Nucleus accumbens (tissue), 56 donors: ENCODE measurements at places on chromosomes 2 and 18.
A peak's percentile ranks its signal among the peaks of the same experiment; 100 is the strongest.

DNA sequence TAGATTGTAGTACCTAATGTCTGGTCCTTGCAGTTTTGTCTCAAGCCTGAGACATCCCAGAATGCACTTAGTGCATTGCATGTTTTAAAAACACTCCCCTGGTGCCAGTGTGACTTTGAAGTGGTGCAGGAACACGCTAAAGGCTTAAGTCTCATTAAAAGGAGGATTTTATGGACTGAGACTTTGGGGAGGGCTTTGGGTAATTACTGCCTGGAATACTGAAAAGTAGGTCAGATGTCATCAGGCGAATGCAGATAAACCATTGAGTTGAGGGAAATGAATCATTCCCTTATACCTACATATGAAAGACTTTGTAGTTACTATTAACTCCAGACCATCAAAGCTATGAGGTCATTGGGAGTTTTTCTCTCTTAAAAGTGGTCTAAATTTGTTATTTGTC lies 3.0 kb upstream of the OSBPL1A start:
- DNase-seq: no peak

- DNase-seq: no peak
Measured at GRCh38 chr2:219416938-219417337, 1.2 kb upstream of the DES start.

DNA sequence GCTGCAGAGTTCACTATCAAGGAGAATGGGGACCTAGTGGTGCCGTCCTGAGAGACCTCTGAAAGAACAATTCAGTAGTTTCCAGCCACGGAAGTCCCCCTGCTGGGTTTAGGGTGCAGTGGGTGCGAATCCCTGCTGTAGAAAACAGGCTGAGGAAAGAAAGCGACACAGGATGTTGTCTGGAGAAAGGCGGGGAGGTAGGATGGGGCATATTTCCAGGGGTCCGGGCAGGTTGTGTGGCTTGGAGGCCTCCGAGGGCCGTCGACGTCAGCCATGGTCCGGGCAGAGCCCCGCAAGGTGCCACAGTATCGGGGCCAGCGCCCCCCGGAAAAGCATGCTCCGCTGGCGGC lies 807 bp upstream of the CREB1 start:
- DNase-seq: no peak

DNA sequence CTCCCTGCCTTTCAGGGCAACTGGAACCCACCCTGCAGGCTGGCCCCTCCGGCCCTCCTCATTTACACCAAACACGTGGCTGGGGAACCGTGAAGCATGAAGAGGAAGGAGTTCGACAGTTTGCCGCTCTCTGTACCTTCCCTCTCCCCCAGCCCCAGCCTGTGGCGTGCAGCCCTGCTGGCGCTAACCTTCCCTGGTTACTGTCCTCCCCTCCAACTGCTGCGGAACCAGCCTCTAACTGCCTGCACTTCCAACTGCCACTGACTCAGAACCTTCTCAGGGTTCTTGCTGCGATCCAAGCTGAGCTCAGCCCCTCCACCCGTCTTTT lies 19.2 kb upstream of the GNAL start:
- DNase-seq: no peak

- DNase-seq: no peak
Measured at GRCh38 chr2:231223458-231223976, 25.1 kb downstream of the ARMC9 start.

- DNase-seq: no peak
Measured at GRCh38 chr2:240640939-240641338, 15.7 kb downstream of the GPR35 start.

DNA sequence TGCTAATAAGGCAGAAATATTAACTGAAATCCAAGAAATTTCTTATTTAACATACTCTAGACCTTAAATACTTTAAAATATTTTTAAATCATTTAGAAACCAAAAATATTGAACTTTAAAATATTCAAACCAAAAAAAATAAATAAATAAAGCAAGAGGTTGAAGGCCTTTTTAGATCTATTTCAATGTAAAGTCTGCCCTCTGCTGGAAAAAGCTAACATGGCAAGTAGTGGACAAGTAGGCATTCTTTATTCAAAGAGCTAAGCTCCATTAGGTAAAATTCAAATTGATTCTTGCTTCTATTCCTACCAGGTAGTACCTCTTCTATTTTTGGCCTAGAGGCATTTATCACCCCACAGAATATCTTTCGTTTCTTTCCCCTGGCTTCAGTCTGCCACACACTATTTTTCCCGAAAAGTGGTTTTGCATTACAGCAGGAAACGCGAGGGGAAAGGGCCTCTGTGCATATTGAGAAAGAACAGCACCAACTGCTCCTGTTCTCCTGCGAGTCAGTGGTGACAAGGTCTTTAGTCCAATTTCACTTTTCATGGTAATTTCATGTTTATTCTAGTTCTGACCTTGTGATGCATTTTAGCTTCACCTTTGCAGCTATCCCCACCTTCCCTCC lies 20.4 kb downstream of the IFIH1 start:
- DNase-seq: peak; percentile 16

DNA sequence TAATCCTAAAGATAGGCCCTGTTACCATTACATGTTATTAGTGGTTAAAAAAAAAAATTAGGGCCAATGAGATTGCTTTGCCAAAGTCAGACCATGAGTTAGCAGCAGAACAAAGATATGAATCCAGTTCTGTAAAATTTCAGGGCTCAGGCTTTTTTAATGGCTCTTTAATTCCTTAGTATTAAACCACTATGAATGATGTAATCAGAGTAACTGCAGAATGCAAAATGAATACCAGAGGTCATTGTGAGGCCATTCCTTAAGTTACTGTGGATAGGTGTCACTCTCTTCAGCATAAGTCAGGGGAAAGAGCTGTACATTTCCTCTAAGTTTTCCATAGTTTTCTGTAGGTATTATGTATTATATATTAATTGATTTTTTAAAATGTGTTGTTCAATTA lies 42.2 kb upstream of the TBR1 start:
- DNase-seq: no peak

DNA sequence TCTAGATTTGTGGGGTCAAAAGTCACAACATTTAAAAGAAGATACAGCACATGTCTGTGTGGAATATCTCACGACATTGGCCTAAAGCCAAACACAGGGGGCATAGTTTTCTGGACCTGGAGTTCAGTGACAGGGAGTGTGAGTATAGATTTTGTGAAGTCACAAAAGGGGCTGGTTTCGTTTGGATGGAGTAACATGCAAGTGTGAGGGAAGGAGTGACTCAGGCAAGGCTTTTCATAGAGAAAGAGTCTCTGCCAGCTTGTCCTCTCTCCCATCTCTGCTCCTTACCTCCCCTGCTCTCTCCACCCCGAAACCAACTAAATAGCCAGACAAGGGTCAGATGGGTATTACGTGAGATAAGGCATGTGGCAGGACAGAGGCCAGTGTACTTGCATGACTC lies 3.7 kb upstream of the EPAS1 start:
- no peak for DNase-seq

DNA sequence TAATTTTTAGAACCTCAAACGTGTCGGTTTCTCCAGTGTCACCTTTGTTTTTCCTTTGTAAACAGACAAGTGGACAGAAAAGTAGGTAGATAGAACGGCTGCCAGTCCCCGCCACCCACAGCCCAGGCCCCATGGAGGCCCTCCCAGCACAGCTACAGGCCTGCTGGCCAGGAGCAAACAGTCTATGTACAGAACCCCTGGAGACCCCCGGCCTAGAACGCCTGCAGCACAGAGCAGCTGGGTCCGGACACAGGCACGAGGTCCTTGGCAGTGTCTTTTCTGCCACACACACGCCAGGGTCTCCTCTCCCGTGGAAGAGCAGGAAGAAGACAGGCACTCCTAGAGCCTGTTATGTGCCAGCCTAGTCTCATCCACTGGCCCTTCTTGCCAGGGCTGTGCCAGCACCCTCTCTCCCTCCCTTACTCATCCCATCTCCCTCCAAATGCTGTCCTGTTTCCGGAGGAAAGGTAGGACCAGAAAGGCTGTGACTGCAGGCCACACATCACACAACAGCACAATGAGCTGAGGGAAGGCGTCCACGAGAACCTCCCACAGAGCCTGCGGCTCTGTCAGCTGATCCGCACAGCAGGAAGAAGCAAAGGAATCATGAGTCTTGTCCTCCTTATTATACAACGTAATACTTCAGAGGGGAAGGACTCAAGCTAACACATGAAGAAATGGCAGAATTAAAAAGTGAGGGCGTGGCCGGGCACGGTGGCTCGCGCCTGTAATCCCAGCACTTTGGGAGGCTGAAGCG lies 7.7 kb downstream of the DTYMK start:
- no peak for DNase-seq

- DNase-seq: no peak
Measured at GRCh38 chr2:104043864-104044263, 810.1 kb upstream of the POU3F3 start.

DNA sequence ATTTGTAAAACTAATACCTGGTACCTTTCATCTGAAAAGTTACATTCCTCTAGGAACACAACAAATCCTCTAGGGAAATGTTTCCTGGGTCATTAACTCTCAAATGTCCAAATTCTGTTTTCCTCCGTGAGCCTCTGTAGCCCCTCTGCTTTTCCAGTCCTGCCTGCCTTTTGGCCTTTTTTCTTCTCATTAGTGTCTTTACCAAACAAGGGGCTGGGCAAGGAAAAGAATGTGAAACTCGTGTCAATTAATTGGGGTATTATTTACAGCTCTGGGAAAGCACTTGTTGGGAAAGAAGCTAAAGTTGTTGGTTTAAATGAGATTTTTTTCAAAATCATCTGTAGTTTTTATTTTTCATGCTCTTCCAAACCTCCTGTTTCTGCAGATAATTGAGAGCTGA lies 198.1 kb upstream of the NRP2 start:
- DNase-seq: no peak

- DNase-seq: no peak
Measured at GRCh38 chr2:79982445-79982844, 322.1 kb downstream of the LRRTM1 start.

DNA sequence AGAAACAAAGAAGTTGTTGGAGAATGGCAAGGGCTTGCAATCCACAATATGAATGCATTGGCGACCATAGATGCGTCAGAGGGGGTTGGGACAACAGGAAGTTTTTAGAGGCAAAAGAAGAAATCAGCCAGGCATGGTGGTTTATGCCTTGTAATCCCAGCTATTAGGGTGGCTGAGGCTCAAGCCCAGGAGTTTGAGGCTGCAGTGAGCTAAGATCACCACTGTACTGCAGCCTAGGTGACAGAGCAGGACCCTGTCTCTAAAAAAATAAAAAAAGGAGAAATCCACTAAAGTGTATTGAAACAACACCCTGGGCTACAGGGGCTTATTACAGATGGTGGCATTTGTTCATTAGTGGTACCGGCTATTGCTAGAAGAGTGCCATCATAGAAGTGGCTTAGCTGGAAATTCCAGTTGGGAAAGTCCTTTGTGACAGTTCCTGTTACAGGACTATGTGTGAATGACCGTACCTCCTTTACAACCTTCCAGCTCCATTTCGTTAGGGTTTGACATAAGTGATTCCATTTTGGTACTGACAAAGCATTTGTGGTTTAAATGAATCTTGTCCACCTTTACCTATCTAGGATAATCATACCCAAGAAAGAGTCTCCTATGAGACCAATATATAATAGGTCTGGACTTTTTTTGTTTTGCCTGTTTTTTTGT lies 10.7 kb upstream of the WDSUB1 start:
- no peak for DNase-seq

GRCh38 chr2:219597552-219598307 lies at the start of gene STK11IP:
Gene STK11IP (plus strand): TSS chr2:219597857. CDS start chr2:219598120, 263 bp downstream.
- DNase-seq: peak; percentile 86

DNA sequence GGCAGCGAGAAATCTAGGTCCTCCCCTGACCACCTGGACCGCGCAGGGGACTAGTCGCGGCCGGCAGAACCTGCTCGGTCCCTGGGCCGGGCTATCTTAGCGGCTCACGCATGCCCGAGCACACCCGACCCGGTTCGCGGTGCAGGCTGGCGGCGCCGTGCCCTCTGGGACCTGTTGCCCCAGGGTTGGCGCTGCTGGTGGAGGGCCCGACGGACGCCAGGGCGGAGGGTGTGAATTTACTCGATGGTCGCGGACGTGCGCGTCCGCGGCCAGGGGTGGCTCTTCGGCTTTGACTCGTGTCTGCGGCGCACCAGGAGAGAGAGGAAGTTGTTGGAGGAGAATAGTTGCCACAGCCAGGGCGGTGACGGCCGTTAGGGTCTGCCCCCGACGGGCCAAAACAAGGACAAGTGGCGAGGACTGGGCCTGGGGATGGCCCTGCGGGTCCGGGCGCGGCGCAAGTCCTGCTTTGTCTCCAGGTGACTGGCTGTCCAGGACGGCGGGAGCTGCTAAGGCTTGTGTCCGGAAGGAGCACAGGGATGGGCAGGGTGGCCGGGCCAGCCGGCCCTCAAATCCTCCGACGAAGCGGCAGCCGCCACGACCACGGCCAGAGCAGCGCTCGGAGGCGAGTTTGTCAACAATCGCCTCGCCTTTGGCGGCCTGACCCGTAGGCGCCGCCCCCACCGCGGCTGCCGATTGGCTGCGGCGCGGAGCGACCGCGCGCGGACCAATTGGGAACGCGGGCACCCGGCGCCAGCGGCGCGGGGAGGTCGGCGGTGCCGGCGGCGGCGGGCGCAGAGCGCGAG lies 1.3 kb downstream of the BCL2L11 start:
- peak; percentile 86 for DNase-seq

- no peak for DNase-seq
Measured at GRCh38 chr18:49161627-49162026, 210.9 kb upstream of the SMAD7 start.

GRCh38 chr18:77191071-77191751 lies 58.4 kb upstream of the GALR1 start:
- no peak for DNase-seq

- DNase-seq: no peak
Measured at GRCh38 chr2:187390891-187391290, 57.2 kb downstream of the CALCRL start.

DNA sequence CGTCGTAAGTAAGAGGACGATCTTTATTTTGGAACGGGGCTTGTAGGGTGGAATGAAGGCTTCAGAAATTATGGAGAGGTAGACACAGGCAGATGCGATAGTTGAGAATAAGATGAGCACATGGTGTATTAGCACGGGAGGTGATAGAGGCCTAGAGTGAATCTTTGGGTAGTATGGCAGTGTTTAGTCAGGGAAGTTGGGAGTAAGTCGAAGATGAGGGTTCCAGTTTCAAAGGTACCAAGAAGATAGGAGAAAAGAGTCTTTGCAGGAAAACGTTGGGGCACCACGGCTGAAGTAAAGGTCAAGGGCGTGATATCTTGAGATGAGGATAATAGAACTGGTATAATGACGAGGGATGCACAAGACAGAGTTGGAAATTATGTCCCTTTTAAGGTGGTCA lies 654 bp downstream of the PIK3C3 start:
- no peak for DNase-seq
